Cardiac septum (tissue), 1 donor: ENCODE measurements at places on chromosomes 12 and 14. TPM values are rescaled to one million over a fixed set of nuclear protein-coding genes. Genes with fewer than 3 reads are reported as not detected.

The TMEM52B gene
- not detected for total RNA-seq

The KCNK10 gene
- not detected for total RNA-seq

The BAZ1A gene
- 8.4 TPM for total RNA-seq

- no peak for DNase-seq
Measured at GRCh38 chr14:77738559-77739250, 22.3 kb downstream of the SNW1 start.

DNA sequence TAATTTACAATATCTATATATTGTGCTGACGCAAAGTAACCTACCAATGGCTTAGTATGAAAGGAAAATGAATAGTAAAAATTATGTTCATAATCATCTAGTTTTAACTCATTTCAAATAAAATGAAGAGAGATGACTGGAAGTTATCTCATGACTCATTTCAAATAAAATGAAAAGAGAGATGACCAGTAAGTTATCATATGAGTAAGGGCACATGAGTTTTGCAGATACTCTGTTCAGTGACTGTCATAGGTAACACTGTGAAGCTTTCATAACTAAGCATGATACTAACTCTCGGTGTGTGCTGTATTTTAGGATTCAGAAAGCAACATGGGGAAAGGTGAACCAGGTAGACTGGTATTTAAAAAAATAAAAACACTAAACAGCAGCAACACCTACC lies 364.5 kb upstream of the DIO2 start:
- no peak for DNase-seq

DNA sequence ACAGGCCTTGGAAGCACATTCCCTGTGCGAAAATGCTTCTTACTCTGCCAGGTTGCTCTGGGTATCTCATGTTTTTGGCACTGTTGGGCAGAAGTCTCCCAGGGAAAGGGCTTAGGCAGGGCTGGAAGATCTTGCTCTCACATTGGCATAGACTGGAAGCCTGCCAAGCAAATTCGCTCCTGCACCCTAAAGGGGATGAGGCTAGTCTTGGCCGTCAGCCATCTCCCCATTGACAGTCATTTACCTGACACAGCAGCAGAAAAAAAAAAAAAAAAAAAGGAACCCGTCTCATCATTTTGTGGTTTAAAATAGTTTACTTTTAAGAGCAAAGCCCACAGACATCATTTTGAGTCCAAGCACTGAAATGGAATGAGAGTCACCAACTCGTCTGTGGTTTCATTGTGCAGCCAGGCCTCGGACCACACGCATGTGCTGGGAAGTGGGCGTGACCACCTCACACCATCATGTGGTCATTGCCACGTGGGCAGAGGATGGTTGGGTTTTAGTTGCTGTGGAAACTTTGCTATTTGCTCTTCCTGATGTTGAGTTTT lies 84.8 kb downstream of the NRXN3 start:
- no peak for DNase-seq

DNA sequence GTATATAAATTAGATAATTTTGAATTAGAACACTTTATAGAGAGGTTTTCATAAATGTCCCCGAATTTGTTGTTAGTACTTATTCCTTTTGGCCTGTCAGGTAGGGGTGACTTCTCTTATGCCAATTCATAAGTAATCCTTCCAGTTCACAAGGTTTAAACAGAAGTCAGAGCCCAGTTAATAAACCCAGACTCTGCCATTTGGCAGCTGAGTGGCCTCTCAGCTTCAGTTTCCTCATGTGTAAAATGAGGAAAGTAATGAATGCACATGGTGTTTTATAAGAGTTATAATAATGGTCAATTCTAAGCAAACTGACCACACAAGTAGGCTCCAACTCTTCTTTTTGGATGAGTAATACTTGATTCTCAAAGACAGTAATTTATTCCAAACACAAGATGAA lies 10.3 kb downstream of the MTERF2 start:
- DNase-seq, result no peak

DNA sequence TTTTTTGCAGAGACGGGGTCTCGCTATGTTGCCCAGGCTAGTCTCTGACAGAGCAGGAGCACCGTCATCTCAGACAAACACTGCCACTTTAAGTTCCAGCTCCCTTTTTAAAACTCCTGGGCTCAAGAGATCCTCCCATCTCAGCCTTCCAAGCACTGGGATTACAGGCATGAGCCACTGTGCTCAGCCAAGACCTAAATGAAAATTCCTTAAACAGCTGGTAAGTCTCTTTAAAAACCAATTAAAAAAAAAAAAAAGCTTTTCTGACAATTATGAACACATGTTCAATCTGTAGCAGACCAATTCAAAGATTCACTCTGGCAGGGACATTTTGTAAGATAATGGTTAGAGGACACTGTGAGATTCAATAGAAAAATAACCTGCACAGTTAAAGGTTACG lies 77.8 kb downstream of the HECTD4 start:
- DNase-seq, result no peak

The PLCZ1 gene
- total RNA-seq, result not detected

DNA sequence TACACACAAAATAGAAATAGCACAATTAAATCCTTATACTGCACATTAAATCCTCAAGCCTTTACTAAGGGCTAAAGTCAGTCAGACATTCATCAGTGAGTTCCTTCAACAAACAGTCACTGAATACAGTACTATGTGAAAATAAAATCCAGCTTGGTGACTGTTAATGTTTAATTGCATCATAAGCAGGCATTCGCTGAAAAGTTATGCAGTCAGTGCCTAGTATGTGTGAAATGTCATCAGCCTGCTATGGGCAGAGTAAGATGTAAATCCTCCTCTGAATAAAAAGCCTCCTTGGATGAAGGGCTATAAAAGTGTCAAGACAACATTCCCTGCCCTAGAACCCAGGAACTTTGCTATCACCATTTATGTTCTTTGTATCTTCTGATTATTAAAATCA lies 116.4 kb downstream of the PRICKLE1 start:
- no peak for DNase-seq

GRCh38 chr12:43887397-43887796 lies 51.5 kb downstream of the TMEM117 start:
- no peak for DNase-seq

DNA sequence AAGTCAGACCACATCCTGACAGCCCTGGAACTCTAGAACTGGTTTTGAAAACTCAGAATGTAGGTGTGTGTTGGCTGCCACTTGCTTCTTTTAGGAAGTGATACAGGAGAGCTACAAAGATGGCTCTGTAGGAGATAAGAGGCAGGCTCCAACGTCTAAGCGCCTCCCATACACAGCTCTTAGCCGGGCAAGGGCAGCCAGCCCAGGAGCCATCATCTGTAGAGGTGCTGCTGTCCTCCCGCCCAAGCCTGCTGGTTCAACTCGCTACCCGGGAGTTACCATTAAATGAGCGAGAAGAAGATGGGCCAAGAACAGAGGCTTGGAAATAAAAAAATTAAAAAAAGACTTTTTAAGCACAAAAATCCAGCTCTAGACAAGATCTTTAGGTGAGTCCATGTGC lies 61.2 kb upstream of the DIO3 start:
- peak; percentile 43 for DNase-seq

DNA sequence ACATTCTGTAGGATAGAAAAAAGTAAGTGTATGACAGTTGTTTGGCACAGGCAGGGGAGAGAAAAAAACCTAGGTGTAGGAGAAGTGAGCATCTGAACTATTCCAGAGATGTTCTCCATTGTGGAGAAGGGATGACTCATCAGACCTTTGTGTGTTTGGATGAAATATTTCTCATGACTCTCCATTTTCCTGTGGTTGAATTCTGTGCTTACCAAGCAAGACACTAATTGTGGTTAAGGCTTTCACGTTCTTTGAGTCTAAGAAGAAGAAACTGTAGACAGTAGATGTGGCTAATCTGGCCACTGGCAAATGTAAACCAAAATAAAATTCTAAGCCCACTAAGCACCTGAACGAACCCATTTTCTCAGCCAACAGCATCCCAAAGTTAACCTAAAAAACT lies 107.9 kb upstream of the GZMB start:
- no peak for DNase-seq

The ERBB3 gene
- 1.5 TPM for total RNA-seq

DNA sequence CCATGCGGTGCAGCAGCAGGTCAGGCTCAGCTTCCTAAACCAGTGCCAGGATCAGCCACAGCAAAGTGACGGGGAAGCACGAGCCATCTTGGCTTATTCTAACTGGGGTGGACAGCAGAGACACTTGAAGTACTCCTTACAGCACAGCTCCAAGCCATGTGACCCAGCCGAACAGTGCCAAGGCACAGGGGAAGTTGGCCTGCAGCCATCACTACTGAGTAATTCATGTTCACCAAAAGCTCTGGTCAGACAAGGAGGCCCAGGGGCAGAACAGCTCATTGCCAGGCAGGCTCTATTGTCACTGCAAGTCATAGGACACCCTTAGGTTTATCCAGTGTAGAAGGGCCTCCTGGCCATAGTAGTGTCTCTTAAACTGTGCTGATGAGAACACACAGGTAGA lies 23.4 kb upstream of the SLC35F4 start:
- DNase-seq, result peak; percentile 81

- no peak for DNase-seq
Measured at GRCh38 chr14:102239231-102239630, 65.7 kb downstream of the MOK start.

The FGF6 gene
- not detected for total RNA-seq

GRCh38 chr12:52082988-52083637 lies 3.6 kb downstream of the SMIM41 start:
- no peak for DNase-seq

DNA sequence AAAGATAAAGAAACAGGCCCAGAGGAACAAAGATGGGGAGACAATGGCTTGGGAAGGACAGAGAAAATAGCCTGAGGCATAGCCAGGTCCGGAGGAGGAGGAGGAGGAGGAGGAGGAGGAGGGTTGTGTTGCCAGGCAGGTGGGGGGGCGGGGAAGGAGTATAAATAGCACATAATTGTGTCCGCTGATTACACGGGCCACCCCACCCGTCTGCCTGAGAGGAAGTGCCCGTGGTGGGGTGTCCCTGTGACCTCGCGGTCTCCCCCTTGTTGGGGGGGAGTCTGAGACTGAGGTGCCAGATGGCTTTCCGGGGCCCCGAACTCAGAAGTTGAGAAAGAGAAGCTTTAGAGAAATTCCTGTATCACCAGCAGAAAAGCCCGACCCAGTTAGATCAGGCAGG lies 1.9 kb upstream of the SP7 start:
- DNase-seq, result no peak

DNA sequence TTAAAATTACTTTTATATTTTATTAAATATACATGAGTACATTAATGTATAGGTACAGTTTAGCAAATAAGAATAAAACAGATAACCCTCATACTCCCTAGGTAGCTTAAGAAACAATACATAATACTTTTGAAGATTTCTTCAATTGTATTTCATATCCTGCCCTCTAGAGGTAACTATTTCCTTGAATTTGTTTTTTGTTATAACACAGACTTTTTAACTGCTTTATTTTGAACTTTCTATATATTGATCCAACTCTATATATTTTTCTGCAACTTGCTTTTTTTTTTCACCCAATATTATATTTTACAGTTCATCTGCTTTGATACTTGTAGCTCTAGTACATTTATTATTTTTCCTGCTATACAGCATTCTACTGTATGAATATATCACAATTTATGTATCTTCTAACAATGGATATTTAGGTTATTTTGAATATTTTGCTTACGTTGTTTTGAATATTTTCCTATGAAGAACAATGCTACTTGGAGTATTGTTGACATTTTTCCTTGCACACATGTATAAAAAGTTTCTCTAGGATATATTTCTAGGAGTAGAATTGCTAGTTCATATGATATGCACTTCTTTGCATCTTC lies 72.8 kb upstream of the ABCD2 start:
- DNase-seq, result no peak

GRCh38 chr12:13849456-13849855 lies 131.9 kb downstream of the GRIN2B start:
- no peak for DNase-seq

GRCh38 chr12:102726686-102727085 lies 190.4 kb downstream of the PAH start:
- no peak for DNase-seq

DNA sequence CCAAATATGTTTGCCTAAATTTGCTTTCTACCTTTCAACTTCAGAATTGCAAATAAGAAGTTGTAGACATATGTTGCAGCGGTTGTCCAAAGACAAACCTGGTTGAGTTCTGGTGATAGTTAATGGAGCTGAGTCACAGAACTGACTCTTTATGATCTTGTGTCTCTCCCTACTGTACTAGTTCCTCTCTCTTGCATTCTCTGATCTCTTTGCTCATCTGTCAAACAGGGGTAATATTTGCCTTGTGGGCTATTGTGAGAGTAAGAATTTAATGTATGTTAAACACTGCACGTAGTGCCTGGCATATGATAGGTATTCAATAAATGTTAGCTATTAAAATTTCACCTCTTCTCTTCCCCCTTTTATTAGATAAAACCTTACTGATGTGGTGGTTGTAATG lies 283.5 kb upstream of the RGS6 start:
- DNase-seq, result no peak

The ANKRD52 gene
- 28.8 TPM for total RNA-seq

- no peak for DNase-seq
Measured at GRCh38 chr14:69342928-69343525, 55.1 kb downstream of the ERH start.

- no peak for DNase-seq
Measured at GRCh38 chr12:12209043-12209442, 57.8 kb downstream of the LRP6 start.

- no peak for DNase-seq
Measured at GRCh38 chr14:62468946-62469345, 576.3 kb downstream of the KCNH5 start.

- no peak for DNase-seq
Measured at GRCh38 chr12:130818272-130818634, 20.8 kb downstream of the STX2 start.

The E2F7 gene
- 0.62 TPM for total RNA-seq

The ADAMTS20 gene
- not detected for total RNA-seq

DNA sequence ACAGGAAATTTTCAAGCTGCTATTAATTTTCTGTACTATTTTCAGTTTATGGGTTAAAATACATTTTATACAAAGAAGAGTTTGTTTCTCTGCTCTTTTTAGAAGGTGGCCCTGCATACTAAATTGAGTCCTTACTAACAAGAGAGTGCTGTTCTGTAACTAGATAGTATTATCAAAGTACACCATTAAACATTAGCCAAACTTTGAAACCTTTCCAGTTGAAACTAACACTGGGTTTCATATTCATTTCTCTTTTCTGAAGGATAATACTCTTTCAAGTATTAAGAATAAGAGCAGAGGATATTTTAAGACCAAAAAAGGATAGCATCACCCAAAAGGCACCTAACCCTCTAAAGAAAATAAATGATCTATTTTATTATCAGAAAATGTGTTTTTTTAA lies 47.2 kb downstream of the PEBP1 start:
- no peak for DNase-seq

The GZMB gene
- 0.48 TPM for total RNA-seq

- no peak for DNase-seq
Measured at GRCh38 chr14:24891987-24892496, 157.9 kb downstream of the STXBP6 start.
